Activated naive CD4-positive, alpha-beta T cell (primary cell): ENCODE measurements at places on chromosomes 2 and 18.

DNA sequence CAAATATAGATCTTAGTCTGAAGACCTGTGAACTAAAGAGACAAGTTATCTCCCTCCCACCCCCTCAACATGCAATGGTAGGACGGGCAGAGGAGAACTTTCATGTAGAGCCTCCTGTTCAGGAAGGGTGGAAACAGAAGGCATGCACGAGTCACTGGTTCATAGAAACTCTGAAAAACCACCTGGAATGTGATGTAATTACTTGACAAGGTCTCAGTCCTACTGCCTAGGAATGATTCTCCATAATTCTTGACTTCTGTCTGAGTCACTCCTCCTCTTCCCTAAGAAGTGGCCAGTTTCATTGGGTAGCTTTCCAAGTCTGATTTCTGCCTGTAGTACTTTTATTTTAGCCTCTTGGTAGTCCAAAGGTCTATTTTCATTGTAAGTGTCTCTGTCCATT is 277.3 kb downstream of the PTPRM start:
- no peak for DNase-seq

DNA sequence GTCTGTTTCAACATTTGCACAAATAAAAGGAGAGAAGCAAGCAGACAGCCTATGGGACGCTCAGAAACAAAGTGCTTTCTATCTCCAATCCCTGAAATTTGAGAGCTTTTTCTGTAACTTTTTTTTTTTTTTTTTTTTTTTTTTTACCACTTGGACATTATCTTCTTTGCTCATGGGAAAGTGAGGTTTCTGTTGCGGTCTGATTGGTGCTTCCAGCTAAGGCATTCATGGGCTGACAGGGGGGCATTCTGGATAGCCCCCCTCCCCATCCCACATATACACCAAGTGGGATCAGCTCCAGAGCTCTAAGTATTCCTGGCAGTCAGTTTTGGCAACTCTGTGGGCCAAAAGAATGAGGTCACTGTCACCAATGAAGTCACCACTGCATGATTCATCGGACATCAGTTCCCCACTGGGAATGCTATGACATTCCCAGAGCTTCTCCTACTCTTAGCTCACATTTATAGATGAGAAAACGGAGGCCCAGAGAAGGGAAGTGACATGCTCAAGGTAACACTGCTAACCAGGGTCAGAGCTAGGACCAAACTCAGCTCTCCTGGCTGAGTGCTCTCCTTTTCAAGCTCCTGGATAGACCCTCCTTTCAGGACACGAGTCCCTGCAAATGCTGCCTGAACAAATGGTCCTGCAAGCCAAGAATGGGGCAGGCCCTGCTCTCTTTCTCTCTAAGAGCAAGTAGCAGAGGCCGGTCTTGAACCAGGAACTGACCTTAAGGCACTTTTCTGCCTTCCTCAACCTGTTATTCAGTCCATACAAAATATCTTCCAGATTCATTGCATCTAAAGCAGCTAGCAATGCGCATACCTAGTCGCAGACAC is 61.3 kb downstream of the TMEM247 start:
- DNase-seq, result no peak

- no peak for DNase-seq
Observed at GRCh38 chr2:214631406-214631805, 178.1 kb downstream of the BARD1 start.

DNA sequence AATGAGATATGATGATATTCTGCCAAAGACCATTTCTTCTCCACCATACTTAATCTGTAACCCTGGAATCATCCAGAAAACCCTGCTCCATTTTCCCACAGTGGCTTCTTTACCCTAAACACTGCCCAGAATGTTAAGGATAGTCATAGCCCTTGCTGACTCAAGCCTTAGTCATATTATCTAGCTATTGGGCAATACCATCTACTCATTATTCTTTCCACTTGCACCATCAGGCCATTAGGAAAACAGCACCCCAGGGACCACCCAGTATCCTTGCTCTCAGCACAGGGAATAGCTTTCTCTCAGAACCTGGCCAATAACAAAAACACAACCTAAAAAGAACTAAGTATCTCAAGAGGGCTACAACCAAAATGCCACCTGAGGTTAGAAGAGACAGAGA is 445.7 kb upstream of the SLC14A2 start:
- DNase-seq, result no peak

- no peak for DNase-seq
Observed at GRCh38 chr2:176128172-176128981, 1.1 kb upstream of the HOXD8 start.

DNA sequence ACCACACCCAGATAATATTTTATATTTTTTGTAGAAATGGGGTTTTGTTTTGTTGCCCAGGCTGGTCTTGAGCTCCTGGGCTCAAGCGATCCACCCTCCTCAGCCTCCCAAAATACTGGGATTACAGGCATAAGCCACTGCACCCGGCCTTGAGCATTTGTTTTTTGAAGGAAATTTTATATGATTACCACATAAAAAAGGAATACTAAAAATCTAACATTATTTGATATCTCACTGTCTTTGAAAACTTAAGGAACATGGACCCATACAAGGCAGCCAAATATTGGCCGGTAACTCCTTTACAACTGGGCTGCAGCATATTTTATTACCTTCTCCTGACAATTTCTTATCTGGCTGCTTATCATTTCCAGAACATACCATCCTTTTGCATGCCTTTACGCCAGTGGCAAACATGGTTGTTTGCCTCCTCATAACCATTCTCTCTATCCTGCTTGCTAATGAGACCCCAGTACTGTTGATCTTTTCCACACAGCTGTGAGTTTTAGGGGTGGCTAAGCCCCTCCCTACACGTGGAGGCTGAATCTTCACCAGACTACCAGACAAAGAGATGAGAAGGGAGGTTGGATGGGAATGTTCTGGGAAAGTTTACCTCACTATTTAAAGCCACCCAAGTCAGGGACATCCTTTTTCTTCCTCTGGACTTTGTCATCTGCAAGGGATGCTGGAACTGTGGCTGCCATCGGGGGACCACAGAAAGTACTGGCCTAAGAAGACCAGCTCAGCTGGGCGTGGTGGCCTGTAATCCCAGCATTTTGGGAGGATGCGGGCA is 157.5 kb downstream of the TGIF1 start:
- no peak for DNase-seq

GRCh38 chr2:231306791-231307393 is 88.6 kb upstream of the B3GNT7 start:
- no peak for DNase-seq

GRCh38 chr2:70679259-70679658 is 88.7 kb downstream of the ADD2 start:
- no peak for DNase-seq

DNA sequence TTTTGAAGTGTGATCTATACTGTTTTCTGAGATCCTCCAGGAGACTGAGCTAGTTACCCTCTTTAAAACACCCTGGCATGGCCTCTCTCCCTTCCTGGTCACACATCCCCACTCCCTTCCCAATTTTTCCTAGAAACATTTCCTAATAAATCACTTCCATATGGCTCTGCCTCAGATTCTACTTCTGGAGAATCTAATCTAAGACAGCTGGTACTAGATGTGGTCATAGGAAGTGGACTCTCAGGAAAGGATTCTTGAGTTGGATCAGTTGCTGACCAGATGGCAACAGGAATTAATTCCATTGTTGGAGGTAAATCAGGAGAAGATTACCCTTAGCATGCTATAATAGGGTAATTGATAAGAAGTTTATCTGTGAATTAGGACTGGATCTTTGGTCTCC is 310.5 kb downstream of the SATB2 start:
- DNase-seq, result no peak

DNA sequence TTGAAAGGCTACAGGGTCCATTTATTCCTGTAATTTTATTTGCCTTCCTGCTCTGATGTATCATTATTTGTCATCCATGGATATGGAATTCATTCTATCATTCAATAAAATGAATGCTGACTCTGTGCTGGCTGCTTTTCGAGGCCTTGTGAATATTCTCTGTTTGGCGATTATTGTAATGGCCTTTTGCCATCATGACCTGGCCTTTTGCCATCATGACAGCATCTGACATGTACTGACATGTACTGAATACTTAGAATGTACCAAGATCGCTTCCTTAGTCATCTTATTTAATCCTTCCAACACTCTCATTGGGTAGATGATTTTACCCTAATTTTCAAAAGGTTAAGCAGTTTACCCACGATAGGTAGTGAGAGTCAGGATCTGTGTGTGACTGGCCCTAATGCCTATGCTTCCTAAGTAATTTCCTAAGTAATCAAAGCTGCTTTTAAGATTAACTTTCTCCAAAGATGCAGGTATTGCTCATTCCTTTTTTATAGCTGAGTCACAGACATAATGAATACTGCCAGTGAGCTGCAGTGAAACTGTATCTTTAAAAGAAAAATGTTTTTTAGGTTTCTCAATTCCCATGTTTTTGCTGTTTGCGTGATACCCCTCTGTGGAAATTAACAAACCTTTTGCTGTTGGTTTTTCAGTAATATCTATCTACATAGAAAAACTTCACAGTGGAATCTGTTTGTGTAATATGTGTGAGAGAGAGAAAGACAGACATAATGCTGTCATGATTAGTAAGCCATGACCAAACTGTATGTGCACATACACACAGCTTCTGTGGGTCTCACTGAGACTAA is 127.8 kb downstream of the CERS6 start:
- no peak for DNase-seq

- DNase-seq, result no peak
Observed at GRCh38 chr2:98445177-98445682, 572 bp downstream of the INPP4A start.

DNA sequence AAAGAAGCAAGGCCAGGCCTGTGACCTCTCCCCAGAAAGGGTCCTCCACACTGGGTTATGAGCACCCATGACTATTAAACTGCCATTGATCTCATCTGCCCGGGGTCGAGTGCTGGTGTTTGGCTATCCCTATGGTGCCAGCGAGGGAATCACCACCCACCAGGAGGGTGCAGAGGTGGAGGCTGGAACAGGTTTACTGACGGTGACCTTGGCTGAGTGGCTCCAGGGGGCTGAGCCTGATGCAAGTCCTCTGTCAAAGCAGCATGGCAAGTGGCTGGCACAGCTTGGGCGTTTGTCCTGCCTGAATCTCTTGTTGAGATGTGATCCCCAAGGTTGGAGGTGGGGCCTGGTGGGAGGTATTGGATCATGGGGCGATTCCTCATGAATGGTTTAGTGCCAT is 196.4 kb upstream of the HDAC4 start:
- no peak for DNase-seq

- no peak for DNase-seq
Observed at GRCh38 chr2:8430628-8431027, 251.2 kb upstream of the ID2 start.

DNA sequence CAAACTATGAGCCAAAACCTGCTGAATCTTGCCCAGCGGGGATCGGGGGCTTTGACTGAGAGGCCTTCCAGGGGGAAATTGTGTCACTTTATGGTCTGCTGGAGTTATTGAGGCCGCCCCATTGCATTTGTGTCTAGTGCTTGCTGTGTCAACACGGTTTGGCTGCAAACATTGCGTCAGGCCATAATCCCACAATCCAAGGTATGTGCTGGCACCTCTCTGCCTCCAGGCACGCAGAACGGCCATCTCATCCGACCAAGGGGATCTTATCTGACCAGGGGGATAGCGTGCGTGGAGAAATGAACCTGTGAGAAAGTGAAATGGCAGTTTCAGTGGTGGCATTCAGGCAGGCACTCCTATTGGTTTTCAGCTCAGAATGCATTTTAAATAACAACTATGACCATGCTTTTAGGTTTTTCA is 18.1 kb upstream of the LYPD6B start:
- no peak for DNase-seq

DNA sequence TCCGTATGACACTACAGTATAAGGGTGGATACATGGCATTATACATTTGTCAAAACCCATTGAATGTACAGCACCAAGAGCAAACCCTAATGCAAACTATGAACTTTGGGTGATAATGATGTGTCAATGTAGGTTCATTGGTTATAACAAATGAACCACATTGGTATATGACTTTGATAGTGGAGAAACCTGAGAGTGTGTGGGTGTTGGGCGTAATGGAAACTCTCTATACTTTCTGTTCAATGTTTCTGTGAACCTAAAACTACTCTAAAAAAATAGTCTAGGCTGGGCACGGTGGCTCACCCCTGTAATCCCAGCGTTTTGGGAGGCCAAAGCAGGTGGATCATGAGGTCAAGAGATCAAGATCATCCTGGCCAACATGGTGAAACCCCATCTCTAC is 6.5 kb upstream of the ACTG2 start:
- no peak for DNase-seq

DNA sequence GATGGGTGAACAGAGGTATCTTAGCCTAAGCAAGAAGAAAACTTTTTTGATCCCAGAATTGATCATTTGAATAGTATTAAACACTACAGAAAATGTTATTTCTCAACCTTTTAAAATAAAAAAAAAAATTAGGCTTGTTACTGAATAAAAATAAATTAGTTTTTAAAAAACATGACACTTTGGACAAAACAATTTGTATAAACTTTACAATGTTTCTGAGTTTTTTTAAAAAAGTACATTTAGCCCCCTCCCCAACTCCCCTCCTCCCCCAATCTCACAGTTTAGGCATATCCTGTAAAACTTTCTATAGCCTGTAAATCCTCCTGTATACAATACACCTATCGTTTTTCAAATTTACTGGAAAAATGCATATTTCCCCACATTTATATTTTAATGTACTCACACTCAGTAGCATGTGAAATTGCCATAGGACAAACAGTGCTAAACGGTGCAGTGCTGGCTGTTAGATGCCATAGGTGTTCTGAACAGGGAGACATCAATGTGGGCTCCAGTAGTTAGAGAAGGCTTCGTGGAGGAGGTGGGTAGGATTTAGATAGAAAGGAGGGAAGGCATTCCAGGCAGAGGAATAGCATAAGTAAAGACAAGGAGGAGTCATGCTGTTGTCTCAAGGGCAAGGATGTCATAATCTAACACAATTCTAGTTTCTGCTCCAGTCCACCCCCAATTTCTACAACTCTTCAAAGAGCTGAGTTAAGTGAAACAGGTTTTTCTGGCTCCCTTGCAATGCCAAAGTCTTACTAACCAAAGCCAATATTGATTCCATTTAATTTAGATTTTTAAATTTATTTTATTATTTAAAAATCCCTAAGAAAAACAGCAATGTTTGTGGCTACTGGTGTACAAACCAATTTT is 50.9 kb downstream of the SP3 start:
- DNase-seq, result no peak

DNA sequence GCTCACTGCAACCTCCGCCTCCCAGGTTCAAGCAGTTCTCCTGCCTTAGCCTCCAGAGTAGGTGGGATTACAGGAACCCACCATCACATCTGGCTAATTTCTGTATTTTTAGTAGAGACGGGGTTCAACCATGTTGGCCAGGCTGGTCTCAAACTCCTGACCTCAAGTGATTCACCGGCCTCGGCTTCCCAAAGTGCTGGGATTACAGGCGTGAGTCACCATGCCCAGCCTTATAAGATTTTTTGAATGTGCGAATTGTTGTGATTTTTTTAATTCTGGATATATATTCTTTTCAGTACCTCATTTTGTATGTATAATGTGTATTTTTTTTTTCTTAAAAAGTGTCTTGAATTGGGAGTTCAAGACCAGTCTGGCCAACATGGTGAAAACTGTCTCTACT is 42.0 kb upstream of the CCDC150 start:
- no peak for DNase-seq

DNA sequence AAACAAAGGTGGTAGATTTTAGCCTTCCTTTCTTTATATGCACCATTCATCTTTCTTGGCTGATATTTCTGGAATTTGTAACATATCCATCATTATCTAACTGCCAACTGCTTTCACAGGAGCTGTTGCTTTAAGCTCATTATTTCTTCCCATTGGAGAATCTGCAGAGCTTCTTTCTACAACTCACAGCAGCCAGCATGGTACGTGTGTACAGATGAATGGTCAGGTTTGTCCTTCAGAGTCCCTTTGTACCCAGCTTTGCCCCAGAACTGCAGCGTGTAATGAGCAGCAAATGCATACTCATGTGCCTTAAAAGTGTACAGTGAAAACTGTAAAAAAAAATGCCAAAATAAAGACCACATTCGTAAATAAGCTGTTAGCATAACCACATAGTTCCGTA is 260.9 kb downstream of the FIGN start:
- DNase-seq, result no peak
